Activated CD4-positive, alpha-beta T cell treated with anti-CD3 and anti-CD28 coated beads for 36 hours (primary cell): ENCODE measurements at places on chromosomes 5 and 9. TPM values are rescaled to one million over a fixed set of nuclear protein-coding genes. Genes with fewer than 3 reads are reported as not detected.
A peak's percentile ranks its signal among the peaks of the same experiment; 100 is the strongest.

GRCh38 chr9:133385452-133385851, 9.3 kb downstream of the STKLD1 start:
- H3K36me3 ChIP-seq = no peaks in the 10 kb centered on the region
- no peak overlapping the region for H3K4me3 ChIP-seq
- H3K27ac ChIP-seq = no peak overlapping the region

DNA sequence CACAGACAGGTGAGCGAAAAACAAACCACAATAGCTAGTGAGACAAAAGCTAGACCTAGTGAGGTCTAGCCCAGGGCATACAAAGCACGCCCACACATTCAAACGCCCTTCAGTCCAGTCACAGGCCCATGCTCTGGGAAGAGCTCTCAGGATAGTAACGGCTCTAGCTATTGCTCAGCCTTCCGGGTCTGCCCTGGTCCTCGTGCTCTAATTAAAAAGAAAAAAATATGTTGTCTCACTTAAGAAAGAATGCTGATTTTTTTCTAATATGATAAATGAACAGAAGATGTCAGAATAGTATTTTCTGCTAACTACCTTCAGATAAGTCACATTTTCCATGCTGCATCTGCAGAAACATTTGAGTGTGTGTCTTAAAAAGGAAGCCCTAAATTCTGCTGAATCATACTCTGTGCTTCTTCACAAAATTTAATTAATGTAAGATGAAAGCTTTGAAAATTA, 94.5 kb downstream of the PLPP1 start:
- peak; percentile 40 for DNase-seq
- peaks cover 15% of the 10 kb centered on the region for H3K36me3 ChIP-seq
- no peak overlapping the region for H3K27ac ChIP-seq
- H3K27me3 ChIP-seq = no peaks in the 10 kb centered on the region

DNA sequence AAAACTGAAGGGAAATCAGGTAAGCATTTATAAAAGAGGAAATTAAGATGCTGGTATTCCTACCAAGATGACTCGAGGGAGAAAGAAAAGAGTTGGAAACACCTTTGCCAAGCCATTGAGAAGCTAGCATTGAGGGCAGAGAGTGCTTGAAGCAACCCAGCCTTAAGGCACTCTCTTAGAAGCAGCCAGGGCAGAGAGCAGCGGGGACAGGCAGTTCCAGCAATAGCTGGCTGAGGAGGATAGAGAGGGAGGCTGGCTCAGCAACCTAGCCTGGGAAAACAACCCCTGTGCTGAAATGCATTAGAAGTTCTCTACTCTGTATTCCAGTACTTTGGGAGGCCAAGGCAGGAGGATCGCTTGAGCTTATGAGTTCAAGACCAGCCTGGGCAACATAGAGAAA, 40.3 kb upstream of the HSPA9 start:
- no peaks in the 10 kb centered on the region for H3K36me3 ChIP-seq
- H3K27me3 ChIP-seq = peaks cover 27% of the 10 kb centered on the region
- H3K4me1 ChIP-seq = peaks cover 12% of the 10 kb centered on the region
- no peak overlapping the region for H3K27ac ChIP-seq

DNA sequence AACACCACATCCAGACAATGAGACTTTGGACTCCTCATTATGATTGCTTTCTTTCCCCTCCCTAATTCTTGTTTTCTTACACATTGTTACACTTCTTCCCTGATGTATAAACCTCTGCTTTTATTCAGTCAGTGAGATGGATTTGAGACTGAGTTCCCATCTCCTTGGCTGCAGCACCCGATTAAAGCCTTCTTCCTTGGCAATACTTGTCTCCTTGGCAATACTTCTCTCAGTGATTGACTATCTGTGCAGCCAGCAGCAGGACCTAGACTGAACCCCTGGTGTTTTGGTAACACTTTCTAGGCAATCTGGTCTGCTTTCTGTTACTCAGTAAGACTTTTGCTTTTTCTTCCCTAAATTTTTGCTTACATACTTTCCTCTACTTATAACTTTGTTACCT, 492.8 kb upstream of the SMC2 start:
- DNase-seq = no peak
- no peak overlapping the region for H3K4me3 ChIP-seq
- no peak overlapping the region for H3K27ac ChIP-seq
- H3K4me1 ChIP-seq = no peaks in the 10 kb centered on the region
- H3K36me3 ChIP-seq = no peaks in the 10 kb centered on the region
- no peaks in the 10 kb centered on the region for H3K27me3 ChIP-seq

DNA sequence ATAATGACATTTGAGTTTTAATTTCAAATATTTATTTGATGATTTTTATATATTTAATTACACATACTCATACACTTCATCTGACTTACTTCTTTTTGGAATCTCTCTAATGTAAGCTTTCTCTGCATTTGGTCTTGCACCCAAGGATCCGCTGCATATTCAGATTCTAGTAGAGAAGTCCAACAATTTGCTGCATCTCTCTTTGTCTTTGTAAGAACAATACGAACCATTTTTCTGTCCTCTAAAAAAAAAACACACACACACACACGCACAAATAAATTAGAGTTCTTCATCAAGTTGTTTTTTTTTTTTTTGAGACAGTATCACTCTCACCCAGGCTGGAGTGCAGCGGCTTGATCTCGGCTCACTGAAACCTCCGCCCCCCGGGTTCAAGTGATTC, 3.1 kb downstream of the NUDCD2 start:
- peaks cover 49% of the 10 kb centered on the region for H3K36me3 ChIP-seq
- peak overlapping the region; percentile 47 for H3K27ac ChIP-seq
- no peaks in the 10 kb centered on the region for H3K27me3 ChIP-seq
- no peak for DNase-seq

The PRKAA1 gene
- total RNA-seq = 63.9 TPM

The SV2C gene
- not detected for total RNA-seq

The FAT2 gene
- total RNA-seq = not detected
